Memory B cell (primary cell): ENCODE measurements at places on chromosomes 3 and 15.
A peak's percentile ranks its signal among the peaks of the same experiment; 100 is the strongest.

- DNase-seq: no peak
Observed at GRCh38 chr3:158732856-158733200, 571 bp upstream of the RARRES1 start.

DNA sequence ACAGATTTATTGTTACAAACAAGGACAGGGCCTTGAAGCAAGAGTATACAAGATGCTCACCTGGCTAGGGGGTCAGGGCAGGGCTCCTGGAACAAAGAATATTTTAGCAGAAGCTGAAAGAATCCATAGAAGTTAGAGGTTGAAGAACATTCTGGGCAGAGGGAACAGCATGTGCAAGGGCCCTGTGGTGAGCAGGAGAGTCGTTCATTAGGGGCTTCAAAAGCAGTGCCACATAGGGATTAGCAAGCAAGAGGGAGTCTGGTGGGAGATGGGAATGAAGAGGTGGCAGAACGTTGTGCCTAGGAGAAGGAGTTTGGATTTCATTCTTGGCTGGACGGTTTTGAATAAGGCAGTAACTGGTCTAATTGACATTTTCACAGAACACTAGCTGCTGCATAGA, 22.9 kb downstream of the DNAJB8 start:
- no peak for DNase-seq

- DNase-seq: no peak
Observed at GRCh38 chr3:106473576-106474475, 605.0 kb upstream of the CBLB start.

- DNase-seq: no peak
Observed at GRCh38 chr3:15551902-15552301, 30.4 kb upstream of the COLQ start.

- no peak for DNase-seq
Observed at GRCh38 chr3:41448396-41448795, 249.1 kb downstream of the CTNNB1 start.

GRCh38 chr15:61479613-61480012, 250.5 kb upstream of the RORA start:
- DNase-seq: no peak

DNA sequence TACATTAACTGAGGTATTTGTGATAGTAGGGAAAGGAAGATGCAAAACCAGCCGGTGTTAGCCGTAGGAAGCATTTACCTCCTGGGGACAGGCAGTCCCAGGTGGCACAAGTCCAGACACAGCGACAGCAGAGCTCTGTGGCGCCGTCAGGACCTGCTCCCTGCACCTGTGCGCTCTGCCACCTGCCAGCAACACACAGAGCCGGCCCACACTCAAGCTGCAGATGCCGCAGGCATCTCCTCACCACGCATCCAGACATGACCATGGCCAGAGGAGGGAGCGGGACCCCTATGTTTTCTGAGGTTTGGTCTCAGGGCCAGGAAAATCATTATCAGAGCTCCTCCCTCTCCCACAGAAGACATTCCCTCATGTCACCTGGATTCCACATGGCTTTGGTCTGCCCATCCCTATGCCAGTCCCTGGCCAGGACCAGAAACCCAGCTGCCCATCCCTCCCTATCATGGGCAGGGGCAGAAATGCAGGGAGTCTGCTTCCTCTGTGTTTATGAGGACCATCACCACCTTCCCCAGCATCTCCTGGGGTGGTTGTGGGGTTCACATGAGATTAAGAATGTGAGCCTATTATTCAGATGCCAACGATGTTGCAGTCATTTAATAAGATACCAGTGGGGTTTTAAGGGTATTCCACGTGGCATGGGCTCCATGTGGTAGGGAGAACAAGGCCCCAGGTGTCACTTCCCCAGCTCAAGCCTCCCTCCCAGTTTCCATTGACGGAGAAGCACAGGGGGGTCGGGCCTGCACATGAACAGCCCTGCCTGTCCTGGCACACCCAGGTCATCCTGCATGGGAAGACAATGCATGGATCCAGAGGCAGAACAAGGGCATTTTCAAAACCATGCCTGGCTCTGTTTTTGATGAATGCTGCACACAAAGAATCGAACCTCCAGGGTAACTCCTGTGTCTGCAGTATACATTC, 251.1 kb downstream of the OCA2 start:
- DNase-seq: no peak

GRCh38 chr3:14154895-14155440, 23.4 kb downstream of the XPC start:
- no peak for DNase-seq

DNA sequence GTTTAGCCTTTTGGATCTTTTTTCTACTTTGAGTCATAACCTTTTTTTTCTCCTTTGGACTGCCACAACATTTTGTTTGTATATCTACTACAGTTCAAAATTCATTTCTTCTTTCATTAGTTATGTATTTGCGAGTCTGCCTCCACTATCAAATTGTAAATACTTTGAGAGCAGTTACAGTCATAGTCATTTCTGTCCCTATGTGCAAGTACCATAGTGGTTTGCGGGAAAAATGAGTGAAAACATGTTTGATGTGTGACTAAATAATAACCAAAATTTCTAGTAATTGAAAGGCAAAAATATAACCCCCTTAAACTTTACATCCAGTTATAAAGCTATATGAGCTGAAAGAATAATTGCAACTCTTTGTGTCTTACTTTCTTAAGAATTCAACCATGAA, 45.8 kb upstream of the CCDC50 start:
- no peak for DNase-seq

DNA sequence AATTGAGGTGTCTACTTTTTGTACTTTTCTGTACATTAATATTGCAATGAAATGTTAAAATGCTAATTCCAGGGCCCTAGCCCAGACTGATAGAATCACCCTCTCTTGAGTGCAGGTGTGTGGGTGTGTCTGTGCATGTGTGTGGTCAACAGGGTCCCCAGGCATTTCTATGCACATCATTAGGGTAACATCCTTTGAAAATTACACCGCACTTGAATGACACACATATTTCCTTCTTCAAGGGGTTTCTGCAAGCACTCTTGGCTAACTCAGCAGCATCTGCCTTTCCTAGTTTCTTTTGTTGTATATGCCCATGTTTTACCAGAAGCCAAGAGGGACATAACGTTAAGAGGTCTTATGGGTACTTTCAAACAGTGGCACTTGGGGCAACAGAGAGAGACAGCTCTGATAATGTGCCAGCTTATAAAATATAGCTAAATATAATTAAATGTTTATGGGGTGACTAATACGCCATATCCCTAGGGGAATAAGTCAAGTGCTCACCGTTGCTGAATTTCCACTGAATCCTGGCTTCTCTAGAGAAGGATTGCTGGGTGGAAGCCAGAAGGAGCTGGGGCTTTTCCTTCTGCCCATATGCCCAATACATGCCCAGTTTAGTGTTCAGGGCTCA, 54.5 kb upstream of the LRIG1 start:
- no peak for DNase-seq

- DNase-seq: no peak
Observed at GRCh38 chr3:114626751-114627150, 332.9 kb downstream of the TIGIT start.

GRCh38 chr3:31345581-31345980, 187.1 kb upstream of the STT3B start:
- no peak for DNase-seq

GRCh38 chr3:144677103-144677502, 705.5 kb downstream of the DIPK2A start:
- no peak for DNase-seq

GRCh38 chr3:129016720-129017483, 15.8 kb downstream of the EFCC1 start:
- peak; percentile 83 for DNase-seq

GRCh38 chr3:158522221-158523136, 48.5 kb upstream of the MLF1 start:
- DNase-seq: no peak

DNA sequence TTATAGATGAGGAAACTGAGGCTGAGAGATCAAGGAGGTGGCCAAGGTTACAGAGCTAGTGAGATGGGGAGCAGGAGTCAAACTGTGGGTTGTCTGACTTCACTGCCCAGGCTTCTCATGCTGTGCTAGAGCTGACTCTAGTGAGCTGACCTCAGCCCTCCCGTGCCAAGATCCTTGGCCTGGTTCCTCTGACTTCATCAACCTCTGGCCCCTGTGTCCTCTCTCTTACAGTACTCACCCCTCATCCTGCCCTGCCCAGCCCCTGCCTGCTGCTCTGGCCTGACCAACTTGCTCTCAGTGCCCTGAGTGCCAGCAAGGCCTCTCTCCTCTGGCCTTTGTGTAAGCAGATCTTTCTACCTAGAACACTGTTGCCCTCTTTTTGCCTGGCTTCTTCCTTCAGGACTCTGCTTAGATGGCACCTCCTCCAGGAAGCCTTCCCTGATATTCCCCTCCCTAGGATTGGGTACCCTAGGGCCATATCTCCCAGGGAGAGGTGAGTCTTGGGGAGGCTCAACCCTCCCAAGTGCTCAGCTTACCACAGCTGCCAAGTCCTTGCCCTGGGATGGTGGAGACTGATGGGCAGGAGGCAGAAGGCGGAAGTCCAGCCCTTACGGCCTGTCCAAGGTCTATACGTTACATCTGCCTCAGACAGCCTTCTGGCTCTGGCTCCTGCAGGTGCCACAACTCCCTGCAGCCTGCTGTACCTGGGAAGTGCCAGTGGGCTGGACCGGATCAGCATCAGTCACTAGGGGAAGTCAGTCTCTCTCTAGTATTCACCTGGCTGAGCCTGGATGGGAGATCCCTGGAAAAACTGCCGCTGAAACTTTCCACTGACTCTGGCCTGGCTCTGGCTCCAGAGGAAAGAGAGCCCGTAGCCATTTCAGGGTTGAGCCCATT, 36.3 kb upstream of the FAM107A start:
- no peak for DNase-seq

GRCh38 chr3:9957214-9957613, 5.0 kb upstream of the PRRT3 start:
- DNase-seq: no peak

- no peak for DNase-seq
Observed at GRCh38 chr3:146838221-146838620, 233.1 kb upstream of the PLSCR5 start.

GRCh38 chr3:69669070-69669469, 70.2 kb upstream of the MITF start:
- no peak for DNase-seq

DNA sequence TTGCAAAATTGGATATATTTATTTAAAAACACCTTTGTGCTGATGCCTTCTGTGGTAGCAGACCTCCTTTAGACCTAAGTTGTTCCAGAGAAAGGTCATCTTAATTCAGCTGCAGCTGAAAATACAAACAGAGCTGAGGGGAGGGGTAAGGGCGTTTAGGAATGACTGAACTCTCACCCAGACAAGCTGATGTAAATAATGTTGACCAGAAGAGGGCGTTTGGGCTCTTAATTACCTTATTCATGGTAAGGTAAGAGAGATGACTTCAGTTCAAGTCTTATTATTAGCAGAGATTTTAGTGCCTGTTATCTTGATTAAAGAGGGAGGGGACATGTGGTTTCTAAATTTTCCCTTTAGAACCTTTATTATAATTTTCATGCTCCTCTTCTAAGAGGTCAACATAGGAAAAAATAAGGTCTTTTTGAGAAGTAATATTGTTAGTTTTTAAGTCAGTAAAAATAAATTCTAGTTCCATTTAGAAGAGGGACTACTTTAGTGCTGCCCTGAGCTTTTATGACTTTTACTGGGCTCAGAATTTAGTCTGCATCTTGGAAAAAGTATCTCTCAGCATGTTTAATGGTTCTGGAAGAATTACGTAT, 46.3 kb downstream of the GPR171 start:
- no peak for DNase-seq

- DNase-seq: no peak
Observed at GRCh38 chr3:171383206-171384018, 76.8 kb downstream of the TNIK start.

- no peak for DNase-seq
Observed at GRCh38 chr3:170848292-170848917, 21.6 kb downstream of the RPL22L1 start.

DNA sequence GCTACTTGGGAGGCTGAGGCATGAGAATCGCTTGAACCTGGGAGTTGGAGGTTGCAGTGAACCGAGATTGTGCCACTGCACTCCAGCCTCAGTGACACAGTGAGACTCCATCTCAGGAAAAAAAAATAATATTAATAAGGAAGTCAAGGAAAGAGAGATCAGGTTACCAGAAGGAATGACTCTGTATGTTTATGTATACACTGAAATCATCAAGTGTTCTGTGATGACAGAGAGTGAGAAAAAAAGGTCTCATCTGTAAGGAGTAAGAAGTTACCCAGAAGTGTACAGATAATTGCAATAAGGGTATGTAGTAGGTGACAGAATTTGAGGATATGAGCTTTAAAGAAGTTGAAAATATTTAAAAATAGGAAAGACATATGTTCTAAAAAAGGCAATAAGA, 4.3 kb upstream of the CCDC50 start:
- DNase-seq: no peak

DNA sequence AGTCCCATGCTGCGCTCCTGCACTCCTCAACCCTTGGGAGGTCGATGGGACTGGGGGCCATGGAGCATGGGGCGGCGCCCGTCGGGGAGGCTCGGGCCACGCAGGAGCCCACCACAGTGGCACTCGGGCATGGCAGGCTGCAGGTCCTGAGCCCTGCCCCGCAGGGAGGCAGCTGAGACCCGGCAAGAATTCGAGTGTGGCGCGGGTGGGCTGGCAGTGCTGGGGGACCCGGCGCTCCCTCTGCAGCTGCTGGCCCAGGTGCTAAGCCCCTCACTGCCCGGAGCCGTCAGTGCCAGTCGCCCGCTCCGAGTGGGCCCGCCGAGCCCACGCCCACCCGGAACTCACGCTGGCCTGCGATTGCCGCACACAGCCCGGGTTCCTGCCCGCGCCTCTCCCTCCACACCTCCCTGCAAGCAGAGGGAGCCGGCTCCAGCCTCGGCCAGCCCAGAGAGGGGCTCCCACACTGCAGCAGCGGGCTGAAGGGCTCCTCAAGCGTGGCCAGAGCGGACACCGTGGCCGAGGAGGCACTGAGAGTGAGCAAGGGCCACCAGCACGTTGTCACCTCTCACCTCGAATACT, 200.3 kb downstream of the ROBO2 start:
- DNase-seq: no peak

DNA sequence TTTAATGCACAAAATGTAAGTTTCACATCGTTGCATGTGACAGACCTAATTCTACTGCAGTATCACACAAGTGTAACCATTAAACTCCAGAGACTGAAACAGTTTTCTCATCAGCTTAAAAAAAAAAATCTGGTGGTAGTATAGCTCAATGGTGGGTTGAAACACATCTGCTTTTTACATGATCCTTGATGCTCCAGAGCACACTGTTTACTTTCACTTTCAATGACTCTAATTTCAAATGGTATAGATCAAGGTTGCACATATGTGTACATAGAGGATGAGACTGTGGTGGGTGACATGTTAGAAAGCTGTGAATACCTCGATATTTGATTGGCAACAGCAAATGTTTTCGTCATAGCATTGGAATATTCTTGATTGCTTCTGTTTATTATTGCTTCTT, 22.4 kb downstream of the MCTP2 start:
- no peak for DNase-seq
